ENCODE measurements at places on chromosomes 4 and X.

DNA sequence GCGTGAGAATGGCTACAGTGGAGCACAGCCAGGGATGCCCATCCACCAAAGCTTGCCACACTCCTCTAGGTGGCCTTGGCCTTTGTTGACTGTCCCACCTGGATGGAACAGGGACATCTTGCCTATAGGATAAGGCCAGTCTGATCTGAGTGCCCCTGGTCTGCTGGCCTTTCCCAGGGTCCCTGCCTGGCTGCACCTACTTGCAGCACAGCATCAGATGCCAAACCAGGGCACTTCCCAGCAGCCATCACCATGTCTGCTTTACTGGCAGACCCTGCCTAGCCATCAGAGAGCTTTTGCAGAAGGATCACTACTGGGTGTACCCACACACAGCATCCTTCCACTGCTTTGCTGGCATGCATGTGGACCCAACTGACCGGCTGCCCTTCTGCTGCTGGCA lies 143.2 kb downstream of the GABRA3 start:
- no peak for DNase-seq

DNA sequence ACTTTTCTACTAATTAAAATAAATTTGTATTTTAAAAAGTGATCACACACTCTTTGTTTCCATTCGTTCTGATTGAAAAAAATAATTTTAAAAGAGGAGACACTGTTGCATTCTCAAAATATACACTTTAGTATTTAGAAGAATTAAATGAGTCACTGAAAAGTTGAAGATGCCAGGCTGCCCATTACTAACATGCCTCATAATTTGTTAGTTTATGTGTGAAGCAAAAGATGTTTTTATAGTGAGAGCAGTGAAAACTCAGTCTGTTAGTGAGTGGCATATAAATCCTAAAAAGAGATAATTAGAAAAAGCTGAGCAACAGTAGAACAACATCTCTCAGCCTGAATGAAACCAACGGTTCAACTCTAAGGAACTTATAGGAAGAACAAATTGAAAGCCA lies 143.4 kb downstream of the CDS1 start:
- DNase-seq = no peak

DNA sequence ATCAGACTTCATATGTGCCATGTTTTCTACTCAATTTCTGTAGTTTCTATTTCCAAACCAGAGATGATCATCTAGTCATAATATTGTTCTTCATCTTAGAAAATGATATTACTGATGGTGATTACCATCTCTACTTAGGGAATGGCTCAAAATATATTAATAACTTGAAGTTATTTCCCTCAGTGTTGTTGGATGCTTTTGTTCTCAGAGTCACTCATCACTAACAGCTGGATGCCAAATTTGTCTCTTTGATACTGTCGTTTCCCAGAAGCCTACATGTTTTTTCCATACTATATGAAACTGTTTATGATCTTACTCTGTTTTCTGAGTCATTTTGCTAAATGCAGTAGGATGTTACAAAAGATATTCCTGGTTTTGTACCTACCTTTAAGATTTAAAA lies 8.9 kb downstream of the PGAM4 start:
- no peak for DNase-seq

GRCh38 chr4:186819342-186820086 lies 95.9 kb upstream of the FAT1 start:
- DNase-seq = no peak

DNA sequence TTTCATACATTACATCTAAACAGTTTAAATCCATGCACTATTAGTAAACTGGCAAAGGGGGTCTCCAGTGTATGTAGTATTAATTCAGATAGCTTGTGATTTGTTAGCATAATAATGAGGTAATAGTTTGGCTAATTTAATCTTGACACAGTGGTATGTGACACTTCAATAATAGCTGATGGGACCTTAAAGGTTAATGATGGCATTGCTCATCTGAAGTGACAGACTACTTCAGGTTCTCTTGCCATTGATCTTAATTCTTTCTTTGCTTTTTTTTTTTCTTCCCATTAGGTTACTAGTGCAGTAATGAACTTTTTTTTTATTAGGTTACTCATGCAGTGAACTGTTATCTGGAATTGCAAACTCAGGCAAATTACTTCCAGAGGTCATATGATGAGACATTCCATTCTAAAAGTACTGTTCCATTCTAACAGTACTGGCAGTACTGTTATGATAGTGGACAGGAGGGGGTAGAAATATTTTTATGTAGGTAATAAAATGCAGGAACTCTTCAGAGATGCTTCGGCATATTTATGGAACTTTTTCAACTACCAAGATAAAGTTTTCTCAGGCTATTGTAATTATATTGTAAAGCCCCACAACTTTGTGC lies 911.3 kb upstream of the LCORL start:
- no peak for DNase-seq

DNA sequence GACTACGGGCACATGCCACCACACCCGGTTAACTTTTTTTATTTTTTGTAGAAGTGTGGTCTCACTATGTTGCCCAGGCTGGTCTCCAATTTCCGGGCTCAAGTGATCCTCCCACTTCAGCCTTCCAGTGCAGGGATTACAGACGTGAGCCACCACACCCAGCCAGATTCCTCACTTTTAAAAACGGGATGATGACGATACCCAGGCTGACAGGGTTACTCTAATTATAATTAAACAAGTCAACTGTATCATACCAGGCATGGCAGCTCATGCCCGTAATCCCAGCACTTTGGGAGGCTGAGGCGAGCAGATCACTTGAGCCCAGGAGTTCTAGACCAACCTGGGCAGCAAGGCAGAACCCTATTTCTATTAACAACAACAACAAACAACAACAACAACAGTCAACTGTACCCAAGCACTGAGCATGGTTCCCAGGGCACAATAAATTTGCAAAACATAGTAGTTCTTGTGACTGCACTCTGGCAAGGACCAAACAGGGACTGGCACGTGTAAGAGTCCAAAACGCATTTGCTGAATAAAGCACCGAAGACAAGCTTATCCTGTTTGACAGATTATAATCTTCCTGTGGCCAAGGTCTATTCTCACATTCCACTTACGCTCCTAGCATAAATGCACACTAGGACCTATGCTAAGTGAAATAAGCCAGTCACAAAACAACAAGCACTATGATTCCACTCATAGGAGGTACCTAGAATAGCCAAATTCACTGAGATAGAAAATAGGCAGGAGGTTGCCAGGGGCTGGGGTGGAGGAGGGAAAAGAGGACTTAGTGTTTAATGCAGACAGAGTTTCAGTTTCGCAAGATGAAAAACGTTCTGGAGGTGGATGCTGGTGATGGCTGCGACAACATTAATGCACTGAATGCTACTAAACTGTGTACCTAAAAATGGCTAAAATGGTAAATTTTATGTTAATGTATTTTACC lies 77.5 kb downstream of the IRF2 start:
- DNase-seq = no peak

GRCh38 chrX:152932598-152933175 lies 34.8 kb downstream of the ZNF185 start:
- no peak for DNase-seq
